GM03348 (cell line): ENCODE measurements at places on chromosomes 13 and 19.

GRCh38 chr19:30811397-30812098 lies 439.4 kb downstream of the ZNF536 start:
- DNase-seq = no peak

- peak; percentile 72 for DNase-seq
These were observed 16.4 kb upstream of the UPF3A start for GRCh38 chr13:114264886-114265611.

DNA sequence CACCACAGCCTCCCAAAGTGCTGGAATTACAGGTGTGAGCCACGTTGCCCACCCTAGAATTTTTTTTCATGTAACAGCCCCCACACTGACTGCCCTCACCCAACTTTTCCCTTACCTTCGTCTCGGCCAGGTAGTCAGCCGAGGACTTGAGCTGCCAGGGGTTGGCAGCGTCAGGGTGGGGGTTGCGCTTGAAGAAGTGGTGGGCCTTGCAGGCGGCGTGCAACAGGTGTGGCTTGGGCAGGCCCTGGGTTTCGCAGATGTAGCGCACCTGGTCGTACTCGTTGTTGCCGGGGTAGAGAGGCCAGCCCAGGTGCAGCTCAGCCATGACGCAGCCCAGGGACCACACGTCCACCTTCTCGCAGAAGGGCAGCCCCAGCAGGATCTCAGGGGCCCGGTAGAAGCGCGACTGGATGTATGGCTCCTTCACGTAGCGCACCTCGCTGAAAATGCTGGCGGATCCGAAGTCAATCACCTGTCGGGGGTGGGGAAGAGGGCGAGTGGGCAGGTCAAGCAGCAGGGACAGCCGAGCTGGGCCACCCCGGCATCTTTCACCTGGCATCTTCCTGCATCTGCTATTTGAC lies 6.2 kb downstream of the HIPK4 start:
- no peak for DNase-seq

- no peak for DNase-seq
These were observed 203.7 kb downstream of the RFC3 start for GRCh38 chr13:34021619-34022018.

DNA sequence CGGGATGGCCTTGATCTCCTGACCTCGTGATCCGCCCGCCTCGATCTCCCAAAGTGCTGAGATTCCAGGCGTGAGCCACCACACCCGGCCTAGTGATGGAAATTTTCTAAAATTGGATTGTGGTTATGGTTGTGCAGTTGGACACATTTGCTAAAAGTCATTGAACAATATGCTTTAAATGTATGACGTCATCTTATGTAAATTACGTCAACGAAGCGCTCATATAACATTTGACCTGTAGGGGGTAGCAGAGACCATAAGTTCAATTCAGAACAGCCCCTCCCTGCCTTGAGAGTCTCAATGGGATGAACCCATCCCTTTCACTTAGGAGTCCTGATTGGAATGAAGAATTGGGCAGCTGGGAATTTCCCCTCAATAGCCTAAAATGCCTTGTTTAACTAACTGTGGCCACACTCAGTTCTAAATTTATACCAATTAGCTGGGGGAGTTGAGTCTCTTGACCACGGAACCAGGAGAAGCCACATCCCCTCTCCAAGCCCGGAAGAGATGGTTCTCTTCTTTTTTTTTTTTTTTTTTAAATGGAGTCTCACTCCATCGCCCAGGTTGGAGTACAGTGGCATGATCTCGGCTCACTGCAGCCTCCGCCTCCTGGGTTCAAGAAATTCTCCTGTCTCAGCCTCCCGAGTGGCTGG lies 15.2 kb upstream of the TLE6 start:
- peak; percentile 80 for DNase-seq

DNA sequence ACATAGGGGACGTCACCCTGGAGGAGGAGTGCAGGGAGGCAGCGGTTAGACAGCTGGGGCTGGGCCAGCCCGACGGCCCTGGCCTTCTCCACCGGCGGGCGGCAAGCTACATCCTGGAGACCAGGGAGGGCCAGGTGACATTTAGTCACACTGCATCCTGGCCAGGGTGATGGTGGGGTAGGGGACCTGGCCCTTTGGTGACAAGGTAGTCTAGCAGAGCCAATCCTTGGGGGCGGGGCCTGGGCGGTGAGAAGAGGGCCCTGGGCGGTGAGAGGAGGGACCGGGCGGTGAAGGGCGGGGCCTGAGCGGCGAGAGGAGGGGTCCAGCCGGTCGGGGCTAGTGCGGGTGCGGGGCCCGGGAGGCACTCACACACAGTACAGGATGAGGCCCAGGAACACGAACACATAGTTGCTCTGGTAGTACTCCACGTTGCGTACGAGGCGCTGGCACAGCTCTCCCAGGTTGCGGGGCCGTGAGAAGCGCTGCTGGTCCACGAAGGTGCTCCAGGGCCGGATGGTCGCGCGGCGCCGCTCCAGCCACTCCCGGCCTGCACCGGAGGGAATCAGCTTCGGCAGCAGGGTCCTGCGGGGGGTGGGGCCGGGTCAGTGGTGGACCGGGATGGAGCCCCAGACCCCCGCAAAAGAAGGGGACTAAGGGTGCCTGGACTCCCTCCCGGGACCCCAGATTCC lies 610 bp downstream of the RABAC1 start:
- peak; percentile 95 for DNase-seq

DNA sequence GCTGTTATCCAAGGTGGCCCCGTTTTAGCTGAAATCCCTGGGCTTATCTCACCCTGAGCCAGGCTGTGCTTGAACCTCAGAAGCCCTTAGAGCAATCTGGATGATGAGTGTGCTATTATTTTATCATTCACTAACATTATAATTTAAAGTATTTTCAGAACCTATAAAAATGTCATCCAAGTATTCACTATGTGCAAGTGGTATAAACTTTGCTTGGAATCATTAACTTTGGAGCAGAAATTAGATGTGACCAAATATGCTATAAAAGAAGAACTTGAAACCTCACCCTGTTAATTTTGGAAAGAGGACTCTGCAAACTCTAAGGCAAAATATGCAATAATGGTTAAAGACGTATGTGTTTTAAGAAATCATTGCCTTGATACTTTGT lies 147.5 kb downstream of the USP12 start:
- DNase-seq = no peak
